ENCODE measurements at places on chromosomes 2 and 18.

GRCh38 chr2:73283545-73284295, 558 bp downstream of the FBXO41 start:
- DNase-seq: no peak

DNA sequence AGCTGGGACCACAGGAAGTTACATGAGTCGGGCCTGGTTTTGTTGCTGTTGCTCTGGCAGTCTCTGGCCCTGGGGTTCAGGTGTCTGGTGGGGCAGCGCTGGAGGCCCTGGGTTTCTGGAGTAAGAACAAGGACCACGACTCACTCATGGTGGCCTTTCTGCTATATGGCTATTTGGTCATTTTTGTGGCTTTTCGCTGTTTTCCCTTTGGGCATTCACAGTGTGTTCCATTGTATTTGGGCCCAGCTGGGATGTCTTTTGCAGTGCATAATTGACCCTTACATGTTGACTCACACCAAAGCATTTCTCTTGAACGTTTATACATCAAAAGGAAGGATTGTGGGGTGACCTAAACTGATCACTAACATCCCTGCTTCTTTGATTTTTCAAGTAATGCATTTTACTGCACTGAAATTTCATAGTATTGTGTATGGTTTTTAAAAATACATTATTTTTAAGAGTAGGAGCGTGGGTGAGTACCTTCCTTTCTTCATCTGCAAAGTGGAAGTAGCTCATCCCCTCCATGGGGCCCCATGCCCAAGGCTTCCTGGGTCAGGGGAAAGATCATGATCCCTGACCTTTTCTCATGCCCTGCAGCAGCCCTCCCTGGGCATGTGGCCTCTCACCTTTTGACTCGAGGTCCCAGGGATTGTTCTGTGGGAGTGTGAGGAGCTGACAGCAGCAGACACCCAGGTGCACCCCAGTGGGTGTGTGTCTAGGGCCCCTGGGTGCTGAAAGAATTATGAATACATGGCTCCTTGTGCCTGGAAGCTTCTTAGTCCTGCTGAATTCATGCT, 225.5 kb downstream of the AGAP1 start:
- no peak for DNase-seq

DNA sequence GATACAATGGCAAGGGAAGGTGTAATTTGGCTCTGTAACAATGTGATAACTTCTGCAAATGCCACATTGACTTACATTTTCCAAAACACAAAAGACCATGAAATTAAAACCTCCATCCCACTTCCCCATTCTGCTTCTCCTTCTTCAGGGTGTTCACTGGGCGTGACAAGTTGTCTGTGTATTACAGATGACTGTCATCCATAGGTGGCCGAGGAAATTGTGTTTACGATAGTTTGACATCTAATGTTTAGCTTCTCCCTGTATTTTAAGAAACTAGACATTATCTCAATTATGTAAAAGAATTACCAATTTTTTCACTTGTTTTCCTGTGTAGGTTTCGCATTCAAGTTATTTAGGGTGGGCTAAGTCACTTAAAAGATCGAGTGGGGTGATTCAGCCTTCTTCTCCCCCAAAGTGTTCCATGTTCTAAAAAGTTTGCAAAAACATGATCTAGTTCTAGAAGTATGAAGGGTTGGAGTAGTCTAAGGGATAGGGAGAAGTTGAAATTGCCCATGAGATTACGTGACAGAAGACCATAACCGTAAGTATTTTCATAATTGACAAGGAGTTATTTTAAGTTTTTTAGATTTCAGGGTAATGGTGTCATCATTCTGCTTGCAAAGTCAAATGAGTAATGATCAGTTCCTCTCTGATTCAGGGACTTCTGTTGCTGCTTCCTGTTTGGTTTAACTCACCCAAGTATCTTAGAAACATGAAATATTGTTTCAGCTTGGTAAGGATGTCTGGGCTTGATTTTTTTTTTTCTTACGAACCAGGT, 25.2 kb upstream of the CYTIP start:
- peak; percentile 83 for DNase-seq

GRCh38 chr2:98546186-98546585, 62.1 kb downstream of the COA5 start:
- no peak for DNase-seq

DNA sequence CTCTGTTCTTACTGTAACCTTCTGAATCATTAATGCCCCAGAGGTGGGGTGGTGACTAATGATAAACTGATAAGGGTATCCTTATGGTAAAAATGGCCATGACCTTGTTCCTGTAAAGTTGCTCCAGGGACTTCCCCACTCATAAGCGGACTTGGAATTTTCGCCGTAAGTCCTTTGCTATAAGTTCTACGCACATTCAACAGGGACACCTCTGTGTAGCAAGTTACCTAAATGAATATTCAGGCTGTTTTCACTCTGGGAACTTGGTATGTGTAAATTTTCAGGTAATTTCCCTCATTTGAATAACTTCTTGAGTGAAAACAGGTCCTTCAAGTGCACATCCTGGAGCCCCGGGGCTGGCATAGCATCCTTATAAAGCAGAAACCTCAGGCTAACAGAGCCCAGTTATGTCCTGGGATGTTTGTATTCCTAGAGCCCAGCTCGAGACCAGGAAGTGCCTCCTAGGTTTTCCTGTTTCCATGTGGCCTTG, 9.4 kb upstream of the AGFG1 start:
- no peak for DNase-seq

DNA sequence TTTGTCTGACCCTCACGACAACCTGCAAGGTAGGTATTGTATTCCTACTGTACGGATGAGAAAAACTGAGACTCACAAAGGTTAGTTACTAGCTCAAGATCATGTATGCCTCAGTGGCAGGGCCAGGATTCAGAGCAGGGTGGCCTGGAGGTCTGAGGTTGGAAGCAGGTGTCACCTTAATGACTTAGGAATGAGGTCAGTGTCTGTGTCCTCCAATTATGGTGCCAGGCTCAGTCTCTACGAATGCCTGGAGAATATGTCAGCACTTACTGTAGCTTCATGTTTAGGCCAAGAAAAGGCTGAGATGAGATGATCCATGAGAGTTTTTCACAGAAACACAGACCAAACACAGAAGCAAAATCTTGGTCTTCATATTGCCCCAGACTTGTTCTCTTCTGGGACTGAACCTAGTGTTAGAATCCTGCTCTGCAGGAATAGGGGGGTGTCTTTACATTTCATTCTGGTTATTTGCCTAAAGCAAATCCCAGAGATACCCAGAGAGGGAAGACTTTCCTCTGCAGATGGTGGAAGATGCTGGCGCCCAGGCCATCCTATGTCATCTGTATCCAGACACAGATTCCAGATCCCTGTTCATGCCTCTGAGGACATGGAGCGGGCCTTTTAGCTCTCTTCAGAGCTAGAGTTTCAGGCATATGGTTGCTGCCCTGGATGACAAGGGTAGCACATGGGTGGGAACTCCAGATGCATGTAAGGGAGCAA, 16.3 kb upstream of the RAB10 start:
- no peak for DNase-seq

DNA sequence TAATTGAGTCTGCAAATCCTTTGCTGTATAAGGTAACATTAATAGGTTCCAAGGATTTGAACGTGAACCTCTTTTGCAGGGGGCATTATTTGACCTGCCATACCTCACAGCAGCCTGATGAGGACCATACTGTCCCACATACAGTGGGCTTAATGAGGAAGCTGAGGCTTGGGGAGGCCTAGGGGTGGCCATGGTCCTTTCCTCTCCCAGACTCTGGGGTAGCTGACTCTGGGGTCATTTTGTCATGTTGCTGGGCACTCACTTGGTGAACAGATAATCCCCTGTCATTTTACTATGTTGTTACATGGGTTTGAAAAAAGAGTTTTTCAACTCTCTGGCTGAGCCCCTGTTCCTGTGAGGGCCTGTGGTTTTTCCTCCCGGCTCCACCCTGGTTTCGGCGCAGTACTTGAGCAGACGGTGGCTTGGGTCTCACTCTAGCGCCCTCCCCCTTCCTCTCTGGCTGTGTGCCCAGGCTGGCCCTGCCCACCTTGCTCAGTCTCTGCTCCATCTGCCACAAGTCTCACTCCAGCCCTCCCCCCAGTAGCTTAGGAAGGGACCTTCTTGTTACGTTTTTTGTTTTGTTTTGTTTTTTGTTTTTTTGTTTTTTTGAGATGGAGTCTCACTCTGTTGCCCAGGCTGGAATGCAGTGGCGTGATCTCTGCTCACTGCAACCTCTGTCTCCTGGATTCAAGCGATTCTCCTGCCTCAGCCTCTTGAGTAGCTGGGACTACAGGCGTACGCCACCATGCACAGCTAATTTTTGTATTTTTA, 21.0 kb downstream of the INPP4A start:
- DNase-seq: peak; percentile 84

GRCh38 chr2:235157746-235158482, 206.1 kb downstream of the SH3BP4 start:
- no peak for DNase-seq

DNA sequence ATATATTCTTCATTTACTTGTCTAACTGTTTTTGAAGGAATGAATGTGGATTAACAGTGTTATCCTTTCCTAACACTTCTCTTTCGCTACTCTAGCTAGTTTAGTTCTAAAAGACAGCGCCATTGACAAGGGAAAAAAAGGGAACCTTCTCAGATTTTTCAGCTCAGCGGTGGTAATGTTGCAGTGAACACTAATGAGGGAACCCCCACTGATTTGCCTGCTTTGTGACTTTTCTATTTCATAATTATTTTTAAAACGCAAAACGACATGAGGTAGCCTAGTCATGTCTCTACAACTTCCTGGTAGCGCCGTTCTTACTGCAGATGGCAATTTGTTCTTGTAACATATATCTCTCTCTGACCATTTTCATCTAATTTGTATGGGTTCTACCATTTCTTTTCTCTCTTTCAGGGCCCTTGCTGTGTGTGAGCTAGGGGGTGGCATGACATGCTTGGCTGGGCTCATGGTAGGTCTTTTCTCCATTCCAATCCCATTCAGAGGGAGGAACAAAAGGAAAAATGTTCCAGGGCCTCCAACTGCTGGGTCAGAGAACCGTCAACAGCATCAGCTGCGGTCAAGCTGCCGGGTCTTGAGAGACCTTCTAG, 235.5 kb upstream of the SIX3 start:
- DNase-seq: no peak

- no peak for DNase-seq
Observed at GRCh38 chr2:71630454-71631328, 177.3 kb downstream of the DYSF start.

GRCh38 chr2:26609205-26609631, 31.9 kb downstream of the CIB4 start:
- DNase-seq: no peak

DNA sequence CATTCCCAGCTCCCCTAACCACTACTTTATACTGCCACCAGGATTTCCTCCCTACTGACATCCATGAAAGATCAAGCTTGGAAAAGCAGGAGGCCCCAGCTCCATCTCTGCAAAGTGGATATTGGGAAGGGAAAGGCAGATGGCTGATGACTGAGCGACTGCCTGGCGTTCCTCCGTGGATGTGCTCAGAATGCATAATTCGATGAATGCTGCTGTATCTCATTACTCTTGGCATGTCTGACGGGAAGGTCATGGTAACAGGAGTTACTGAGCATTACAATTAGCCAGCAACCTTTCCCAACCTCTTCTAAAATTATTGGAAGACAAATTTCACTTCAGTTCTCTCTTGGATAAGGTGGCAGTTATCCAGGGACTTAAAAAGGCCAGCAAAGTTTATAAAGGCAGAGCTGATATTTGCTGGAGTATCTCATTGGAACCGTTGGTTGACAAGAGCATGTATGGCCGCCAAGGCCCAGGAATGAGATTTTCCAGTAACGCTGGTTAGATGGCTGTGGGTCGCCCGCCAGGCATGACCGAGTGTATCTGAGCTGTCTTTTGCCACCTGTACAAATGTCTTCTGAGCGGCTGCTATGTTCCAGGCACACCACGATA, 34.5 kb downstream of the KCNE4 start:
- DNase-seq: no peak

DNA sequence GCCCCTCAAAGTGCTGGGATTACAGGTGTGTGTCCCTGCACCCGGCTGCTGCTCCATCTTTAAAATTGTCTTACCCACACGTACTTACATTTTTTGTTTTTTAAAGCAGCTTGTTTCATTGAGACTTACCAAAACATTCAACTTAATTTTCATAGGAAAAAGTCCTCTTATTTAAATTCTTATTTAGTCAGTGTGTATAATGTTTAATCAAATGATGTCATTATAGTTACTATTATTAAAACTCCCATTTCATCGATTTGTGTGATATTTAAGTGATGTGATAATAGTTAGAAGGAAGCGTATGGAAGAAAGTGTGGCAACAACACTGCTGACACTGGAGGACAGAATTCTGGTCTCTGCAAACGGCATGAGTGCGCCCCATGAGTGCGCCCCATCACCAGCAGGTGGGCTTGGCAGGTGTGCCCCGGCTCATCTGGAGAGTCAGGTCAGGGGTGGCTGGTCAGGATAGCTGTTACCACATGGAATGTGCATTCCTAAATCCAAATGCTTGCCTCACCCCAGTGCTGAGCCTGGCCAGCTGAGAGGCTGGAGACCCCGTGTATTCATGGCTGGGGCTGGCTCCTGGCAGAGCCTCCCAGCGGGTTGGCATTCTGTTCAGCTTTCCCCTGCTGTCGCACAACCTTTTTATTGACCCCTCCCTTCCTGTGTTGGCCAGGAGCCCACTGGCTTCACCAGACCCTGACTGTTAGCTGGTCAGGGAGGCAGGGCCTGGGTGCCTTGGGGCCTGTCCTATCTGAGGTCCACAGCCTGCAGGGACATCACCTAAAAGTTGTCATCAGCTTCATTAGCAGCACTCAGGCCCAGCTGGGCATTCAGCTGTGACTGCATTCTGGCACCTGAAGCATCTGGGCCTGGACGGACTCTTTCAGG, 79.7 kb downstream of the AGAP1 start:
- DNase-seq: no peak

DNA sequence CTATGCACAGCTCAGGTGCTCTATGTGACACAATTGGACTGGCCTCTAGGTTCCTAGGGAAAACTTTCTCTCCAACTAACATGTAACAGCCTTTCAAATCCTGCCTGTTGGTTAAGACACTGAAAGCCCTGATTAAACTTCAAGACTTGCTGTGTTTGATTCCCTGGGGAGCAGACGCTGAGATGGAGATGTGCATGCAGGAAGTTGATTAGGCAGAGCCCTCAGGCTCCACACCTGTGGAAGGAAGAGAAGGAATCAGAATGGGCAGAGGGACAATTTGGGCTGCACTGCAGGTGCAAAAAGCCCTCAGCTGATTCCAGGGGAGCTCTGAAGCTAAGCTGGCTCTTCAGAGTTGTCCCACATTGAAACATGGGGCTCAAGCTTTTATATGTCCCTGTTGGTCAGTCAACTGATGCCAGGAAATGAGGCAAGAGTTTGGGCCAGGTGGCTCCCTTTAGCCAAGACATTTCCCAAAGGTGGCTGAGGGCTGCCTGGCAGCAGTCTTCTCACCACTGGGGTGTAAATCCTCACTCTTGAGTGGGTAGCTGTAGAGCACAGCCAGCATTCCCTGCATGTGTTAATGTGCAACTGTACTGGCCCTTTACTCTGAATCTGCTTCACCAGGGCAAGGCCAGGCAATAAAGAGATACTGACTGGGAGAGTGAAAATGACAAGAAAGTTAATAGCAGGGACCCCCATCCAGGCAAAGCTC, 199.5 kb upstream of the DDX18 start:
- DNase-seq: no peak

GRCh38 chr18:74493689-74494088, 2.5 kb upstream of the CNDP2 start:
- DNase-seq: peak; percentile 74

- DNase-seq: peak; percentile 64
Observed at GRCh38 chr2:37623971-37624900, 47.2 kb downstream of the CDC42EP3 start.

GRCh38 chr2:143685421-143686078, 556.3 kb downstream of the ARHGAP15 start:
- DNase-seq: no peak

GRCh38 chr2:126803434-126803775, 95.3 kb upstream of the TEX51 start:
- DNase-seq: no peak

- peak; percentile 66 for DNase-seq
Observed at GRCh38 chr2:181165199-181165868, 184.9 kb downstream of the UBE2E3 start.
